Nephron progenitor cell (in vitro differentiated cells): ENCODE measurements at places on chromosomes 11 and 22.

GRCh38 chr22:22788460-22789037 lies 99.1 kb upstream of the IGLL5 start:
- DNase-seq = no peak

GRCh38 chr11:34749666-34750659 lies 129.1 kb downstream of the EHF start:
- DNase-seq = no peak

GRCh38 chr11:21048626-21049025 lies 379.2 kb downstream of the NELL1 start:
- no peak for DNase-seq

- no peak for DNase-seq
Observed at GRCh38 chr11:75430714-75431532, 2.1 kb downstream of the KLHL35 start.

DNA sequence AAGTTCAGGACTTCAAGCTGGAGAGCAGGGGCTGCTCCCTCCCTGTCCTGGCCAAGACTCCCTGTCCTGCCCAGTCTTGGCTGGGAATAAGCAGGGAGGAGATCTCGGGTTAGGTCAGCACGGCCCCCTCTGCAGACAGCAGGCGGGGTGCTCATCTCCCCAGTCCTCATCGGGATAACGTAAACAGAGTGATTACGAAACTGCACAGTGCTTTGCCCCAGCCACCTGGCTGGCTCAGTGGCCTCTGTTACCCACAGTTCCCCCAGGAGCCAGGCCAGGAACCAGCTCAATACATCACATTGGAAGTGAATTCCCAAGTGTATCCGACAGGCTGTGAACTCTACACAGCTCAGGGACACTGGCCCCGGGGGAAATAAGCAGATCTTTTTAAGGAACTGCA lies 42.7 kb upstream of the KCNJ11 start:
- DNase-seq = no peak

DNA sequence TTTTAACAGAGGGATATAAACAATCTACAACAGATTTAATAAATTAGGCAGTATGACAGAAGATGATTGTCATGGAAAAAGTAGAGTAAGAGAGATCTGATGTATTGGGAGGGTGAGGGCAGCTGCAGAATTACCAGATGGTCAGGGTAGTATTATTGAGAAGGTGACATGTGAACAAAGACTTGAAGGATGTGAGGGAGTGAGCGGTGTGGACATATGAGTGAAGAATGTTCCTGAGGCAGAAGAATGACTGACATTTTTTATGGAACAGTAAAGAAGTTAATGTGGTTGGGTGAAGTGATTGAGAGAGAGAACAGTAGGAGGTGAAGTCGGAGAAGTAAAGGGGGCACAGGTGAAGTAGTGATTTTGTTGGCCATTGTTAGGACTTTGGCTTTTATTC lies 42.4 kb upstream of the HIPK3 start:
- DNase-seq = no peak

- DNase-seq = peak; percentile 81
Observed at GRCh38 chr11:13962562-13963168, at the start of gene SPON1. TSS of gene SPON1 (plus strand) at chr11:13962723. CDS start at chr11:13962905, 182 bp downstream.

- DNase-seq = no peak
Observed at GRCh38 chr11:69615545-69616278, 25.2 kb upstream of the CCND1 start.

GRCh38 chr11:63711838-63712237 lies 30.5 kb downstream of the RTN3 start:
- no peak for DNase-seq

DNA sequence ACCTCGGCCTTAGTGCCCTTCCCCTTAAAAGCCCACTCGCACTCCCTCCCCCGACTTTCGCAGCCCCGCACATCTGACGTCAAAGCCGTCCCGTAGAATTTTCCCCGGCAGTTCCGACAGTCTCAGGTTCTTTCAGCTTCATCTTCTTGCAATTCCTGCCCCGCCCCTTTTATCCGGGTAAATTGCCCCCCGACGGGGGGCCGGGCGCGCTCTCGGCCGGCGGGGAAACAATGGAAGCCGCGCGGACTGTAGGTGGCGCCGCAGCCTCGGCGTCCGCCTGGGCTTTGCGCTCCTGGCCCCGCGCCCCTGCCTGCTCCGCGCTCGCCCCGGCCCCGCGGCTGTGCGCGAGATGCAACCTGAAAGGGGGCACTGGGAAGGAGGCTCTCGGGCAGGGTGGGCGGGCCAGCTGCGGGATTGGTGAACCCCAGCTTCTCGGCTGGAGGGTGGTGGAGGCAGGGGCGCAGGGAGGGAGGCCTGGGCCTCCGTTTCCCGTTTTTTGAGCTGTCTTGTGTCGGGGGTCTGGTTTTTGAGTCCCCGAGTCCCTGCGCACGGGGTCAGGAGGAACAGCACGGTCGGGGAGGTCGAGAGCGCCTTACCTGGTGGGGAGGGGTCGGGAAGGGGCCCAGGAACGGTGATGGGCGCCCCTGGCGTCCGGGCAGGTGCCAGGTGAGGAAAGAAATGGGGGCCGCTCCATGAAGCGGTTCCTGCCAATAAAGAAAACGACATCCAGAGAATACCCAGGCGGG lies 859 bp upstream of the FGF19 start:
- DNase-seq = peak; percentile 80

- DNase-seq = no peak
Observed at GRCh38 chr22:48926643-48927042, 901.0 kb downstream of the BRD1 start.

- no peak for DNase-seq
Observed at GRCh38 chr22:46004105-46004866, 27.3 kb upstream of the WNT7B start.

DNA sequence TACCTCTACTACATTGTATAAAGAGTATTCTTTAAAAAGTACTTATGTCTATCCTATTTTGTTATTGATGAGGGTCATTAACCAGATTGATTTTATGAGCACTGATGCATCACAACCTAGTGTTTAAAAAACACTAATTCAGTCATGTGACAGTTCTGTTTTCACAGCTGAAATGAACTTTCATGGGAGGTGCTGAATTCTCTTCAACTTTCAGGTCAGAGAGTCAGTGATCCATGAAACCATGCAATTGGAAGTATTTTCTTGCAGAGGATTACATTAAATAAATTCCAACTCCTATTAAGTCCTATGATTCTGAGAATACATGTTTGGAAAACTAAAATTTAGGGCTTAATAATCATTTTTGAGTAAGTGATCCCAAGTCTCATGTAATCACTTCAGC lies 889.4 kb downstream of the KCNA4 start:
- no peak for DNase-seq

GRCh38 chr11:45766469-45766868 lies 38.5 kb upstream of the SLC35C1 start:
- DNase-seq = no peak

- DNase-seq = no peak
Observed at GRCh38 chr11:77908835-77909234, 85.6 kb downstream of the INTS4 start.

DNA sequence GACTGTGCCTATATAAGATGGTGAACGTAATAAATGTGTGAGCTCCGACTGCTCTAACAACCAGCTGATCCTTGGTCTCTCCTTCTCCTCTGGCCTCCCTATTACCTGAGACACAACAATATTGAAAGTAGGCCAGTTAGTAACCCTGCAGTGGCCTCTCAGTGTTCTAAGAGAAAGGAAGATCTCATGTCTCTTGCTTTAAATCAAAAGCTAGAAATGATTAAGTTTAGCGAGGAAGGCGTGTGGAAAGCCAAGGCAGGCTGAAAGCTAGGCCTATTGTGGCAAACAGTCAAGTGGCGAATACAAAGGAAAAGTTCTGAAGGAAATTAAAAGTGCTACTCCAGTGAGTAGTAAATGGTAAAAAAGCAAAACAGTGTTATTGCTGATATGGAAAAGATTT lies 39.5 kb downstream of the HIPK3 start:
- no peak for DNase-seq

GRCh38 chr11:98600786-98601773 lies 419.7 kb upstream of the CNTN5 start:
- no peak for DNase-seq

DNA sequence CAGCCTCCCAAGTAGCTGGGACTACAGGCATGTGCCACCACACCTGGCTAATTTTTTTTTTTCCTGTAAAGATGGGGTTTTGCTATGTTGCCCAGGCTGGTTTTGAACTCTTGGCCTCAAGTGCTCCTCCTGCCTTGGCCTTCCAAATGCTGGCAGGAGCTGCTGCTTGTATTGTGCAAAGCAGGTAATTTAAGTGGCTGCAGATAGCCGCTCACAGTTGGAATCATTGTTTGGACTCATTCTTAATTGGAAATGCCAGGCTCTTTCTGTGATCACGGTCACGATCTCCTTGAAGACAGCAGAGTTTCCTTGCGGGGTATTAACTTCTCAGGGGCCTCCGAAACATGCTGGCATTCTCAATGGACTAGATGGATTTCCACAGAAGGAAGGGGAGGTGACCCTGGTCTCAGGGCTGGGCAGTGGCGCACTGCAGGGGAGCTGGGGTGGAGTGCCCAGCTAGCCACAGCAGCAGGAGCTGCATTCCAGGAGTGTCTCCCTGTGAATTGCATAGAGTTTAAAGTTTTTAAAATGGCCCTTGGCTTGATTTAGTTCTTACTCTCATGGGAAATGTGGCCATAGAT lies 136.1 kb downstream of the MORC2 start:
- DNase-seq = no peak

GRCh38 chr22:29628996-29629902 lies 25.8 kb downstream of the NF2 start:
- DNase-seq = no peak

- no peak for DNase-seq
Observed at GRCh38 chr11:134921938-134922337, 509.9 kb upstream of the B3GAT1 start.

GRCh38 chr11:19980957-19981669 lies 179.2 kb downstream of the DBX1 start:
- DNase-seq = no peak

DNA sequence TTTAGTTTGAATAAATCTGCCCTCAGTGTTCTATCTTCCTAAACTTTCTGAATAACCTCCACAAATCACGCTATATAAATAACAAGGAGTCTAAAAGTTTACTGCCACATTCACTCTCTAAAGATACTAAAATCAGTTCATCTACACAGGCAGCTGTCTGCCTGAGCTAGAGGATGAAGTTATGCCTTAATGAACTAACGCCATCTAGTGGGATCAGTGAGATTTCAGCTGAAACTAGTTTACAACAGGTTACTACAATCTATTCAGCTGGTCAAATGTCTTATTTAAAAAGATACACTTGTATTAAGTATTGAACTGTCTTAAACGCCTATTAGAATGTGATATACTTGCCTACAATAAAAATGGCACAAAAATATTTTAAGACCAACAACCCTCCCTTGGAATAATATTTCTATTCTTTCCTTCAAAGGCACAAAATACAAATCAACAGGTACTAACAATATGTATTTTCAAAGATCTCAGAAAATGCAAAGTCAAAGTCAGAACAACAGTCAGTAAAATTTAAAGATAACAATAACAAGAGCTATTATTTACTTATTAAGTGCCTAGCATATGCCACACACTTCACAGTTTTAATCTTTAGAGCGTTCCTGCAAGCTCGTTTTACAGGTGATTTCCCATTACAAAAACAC lies 84.1 kb downstream of the LARGE2 start:
- peak; percentile 15 for DNase-seq

DNA sequence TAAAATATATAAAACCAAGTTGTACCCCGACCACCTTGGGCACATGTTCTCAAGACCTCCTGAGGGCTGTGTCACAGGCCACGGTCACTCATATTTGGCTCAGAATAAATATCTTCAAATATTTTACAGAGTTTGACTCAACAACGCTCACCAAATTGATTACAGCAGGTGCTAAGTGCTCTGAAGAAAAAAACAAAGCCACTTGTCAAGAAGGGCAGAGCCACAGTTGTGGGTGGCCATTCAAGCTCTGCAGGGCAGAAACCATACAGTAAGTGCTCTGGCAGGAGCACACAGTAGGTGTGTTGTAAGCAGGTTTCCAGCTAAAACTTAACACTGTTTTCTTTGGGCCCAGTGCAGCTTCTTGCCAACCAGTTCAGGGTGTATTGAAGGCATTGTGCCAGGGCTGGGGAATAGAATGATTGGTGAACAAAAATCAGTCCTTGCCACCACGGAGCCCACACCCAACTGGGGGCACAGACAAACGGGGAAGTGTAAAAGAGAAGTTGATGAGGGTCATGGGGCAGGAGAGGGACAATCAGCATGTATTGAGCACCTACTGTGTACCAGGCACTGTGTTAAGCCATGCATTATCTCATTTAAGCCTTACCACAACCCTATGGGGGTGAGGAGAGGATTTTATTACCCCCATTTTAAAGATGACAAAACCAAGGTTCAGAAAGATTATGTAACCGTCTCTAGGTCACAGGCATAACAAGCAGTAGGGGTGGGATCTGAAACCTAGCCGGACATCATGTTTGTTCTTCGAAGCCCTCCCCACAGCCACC lies 18.2 kb downstream of the ARRB1 start:
- no peak for DNase-seq

DNA sequence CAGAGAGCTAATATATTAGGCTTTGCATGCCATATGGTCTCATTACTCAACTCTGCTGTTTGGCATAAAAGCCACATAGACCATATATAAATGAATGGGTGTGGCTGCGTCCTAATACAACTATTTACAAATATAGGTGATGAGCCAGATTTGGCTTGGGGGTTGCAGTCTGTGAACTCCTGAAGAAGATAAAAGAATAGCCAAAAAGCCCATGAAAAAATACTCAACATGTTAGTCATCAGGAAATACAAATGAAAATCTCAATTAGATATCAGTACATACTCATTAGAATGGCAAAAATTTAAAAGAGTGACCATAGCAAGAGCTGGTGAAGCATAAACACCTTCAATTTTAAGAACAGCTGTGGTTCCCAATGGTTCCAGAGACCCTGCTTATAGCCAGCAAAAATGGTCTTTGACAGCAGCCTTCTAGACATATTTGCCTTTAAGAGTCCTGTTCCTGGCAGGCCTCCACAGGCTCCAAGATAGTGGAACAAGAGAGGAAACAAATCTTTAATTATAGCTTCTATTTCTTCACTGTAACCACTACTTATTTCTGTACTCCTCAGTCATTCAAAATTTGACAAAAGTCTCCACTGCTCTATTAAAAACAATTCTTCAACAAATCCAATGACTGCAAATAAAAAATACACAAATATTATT lies 16.1 kb downstream of the C2CD3 start:
- no peak for DNase-seq

DNA sequence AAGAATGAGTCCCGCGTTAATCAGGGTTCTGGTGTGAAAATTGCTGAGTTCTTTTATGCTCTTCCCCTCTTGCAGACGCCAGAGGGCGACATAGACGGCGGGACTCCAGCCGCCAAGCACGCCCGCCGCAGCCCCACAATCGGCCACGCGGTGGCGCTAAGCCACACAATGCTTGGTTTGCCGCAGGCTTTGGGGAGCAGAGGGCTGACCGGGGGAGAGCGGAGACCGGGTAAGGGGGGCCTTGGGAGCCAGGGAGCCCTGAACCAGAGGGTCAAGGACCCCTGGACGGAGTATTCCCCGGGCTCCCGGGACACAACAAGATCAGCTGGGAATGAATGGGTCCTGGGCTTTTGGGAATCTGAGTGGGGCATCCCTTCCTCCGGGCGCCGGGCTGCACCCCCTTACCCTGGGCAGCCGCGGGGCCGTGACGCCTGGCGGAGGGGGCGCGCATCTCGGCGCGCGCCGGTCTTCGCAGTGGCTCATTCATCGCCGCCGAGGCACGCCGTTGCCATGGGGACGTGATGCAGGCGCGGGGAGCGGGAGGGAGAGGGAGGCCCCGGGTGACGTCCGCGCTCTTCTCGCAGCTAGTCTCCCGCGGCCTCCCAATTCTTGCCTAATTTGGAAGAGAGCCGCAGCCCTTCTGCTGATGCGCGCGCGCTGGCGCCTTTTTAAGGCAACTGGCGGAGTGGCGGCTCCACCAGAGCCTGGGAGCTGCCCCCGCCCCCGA lies 12.2 kb upstream of the NPAS4 start:
- peak; percentile 98 for DNase-seq
